Gastrocnemius medialis (tissue), 4 donors: ENCODE measurements at places on chromosomes 6 and 20. TPM values are rescaled to one million over a fixed set of nuclear protein-coding genes. Genes with fewer than 3 reads are reported as not detected.

Gene LY6G6F
- not detected for total RNA-seq

Gene MUC21
- total RNA-seq = not detected

Gene ACTL10
- 0.22 TPM for total RNA-seq

Gene MAP7
- total RNA-seq = 0.22 TPM

- no peak for DNase-seq
- H3K36me3 ChIP-seq = no peaks in the 10 kb centered on the region
- no peak overlapping the region for H3K4me3 ChIP-seq
- H3K27ac ChIP-seq = no peak overlapping the region
- H3K4me1 ChIP-seq = no peaks in the 10 kb centered on the region
- H3K27me3 ChIP-seq = no peaks in the 10 kb centered on the region
Measured at GRCh38 chr6:42313038-42313437, 95.4 kb upstream of the MRPS10 start.

- DNase-seq = no peak
- H3K4me3 ChIP-seq = no peak overlapping the region
- H3K27me3 ChIP-seq = no peaks in the 10 kb centered on the region
- H3K36me3 ChIP-seq = no peaks in the 10 kb centered on the region
Measured at GRCh38 chr6:154506582-154506981, 3.9 kb downstream of the CNKSR3 start.

- no peak overlapping the region for H3K4me3 ChIP-seq
- no peak overlapping the region for H3K27ac ChIP-seq
- no peak for DNase-seq
- H3K4me1 ChIP-seq = no peaks in the 10 kb centered on the region
Measured at GRCh38 chr6:133184798-133185372, 56.3 kb upstream of the EYA4 start.

- H3K4me1 ChIP-seq = no peaks in the 10 kb centered on the region
- no peak overlapping the region for H3K4me3 ChIP-seq
- DNase-seq = no peak
- no peak overlapping the region for H3K27ac ChIP-seq
- no peaks in the 10 kb centered on the region for H3K27me3 ChIP-seq
- H3K36me3 ChIP-seq = no peaks in the 10 kb centered on the region
Measured at GRCh38 chr20:53964067-53964466, 106.3 kb downstream of the BCAS1 start.

GRCh38 chr6:121748850-121749249 lies 313.4 kb downstream of the GJA1 start:
- H3K27me3 ChIP-seq = no peaks in the 10 kb centered on the region
- no peaks in the 10 kb centered on the region for H3K36me3 ChIP-seq
- H3K4me3 ChIP-seq = no peak overlapping the region
- H3K4me1 ChIP-seq = no peaks in the 10 kb centered on the region
- no peak for DNase-seq
